Esophagus mucosa (tissue), 1 donor: ENCODE measurements at places on chromosomes 12 and 14. TPM values are rescaled to one million over a fixed set of nuclear protein-coding genes. Genes with fewer than 3 reads are reported as not detected.

ABCC9 gene
- 3.0 TPM for total RNA-seq

ASCL4 gene
- not detected for total RNA-seq

DNA sequence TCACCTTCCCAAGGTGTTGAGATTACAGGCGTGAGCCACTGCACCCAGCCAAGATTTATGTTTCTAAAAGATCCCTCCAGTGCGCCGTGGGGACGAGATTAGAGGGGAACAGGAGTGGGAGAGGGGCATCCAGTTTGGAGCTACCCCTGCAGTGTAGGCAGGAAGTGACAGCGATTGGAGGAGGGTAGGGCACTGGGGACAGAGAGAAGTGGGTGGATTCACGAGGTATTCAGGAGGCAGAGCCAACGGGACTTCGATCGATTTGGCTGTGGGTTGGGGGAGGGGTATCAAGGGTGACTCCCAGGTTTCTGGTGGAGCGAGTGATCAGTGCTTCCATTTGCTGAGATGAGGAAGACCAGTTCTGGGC lies 82.1 kb downstream of the CCDC92 start:
- no peak for ATAC-seq

DNA sequence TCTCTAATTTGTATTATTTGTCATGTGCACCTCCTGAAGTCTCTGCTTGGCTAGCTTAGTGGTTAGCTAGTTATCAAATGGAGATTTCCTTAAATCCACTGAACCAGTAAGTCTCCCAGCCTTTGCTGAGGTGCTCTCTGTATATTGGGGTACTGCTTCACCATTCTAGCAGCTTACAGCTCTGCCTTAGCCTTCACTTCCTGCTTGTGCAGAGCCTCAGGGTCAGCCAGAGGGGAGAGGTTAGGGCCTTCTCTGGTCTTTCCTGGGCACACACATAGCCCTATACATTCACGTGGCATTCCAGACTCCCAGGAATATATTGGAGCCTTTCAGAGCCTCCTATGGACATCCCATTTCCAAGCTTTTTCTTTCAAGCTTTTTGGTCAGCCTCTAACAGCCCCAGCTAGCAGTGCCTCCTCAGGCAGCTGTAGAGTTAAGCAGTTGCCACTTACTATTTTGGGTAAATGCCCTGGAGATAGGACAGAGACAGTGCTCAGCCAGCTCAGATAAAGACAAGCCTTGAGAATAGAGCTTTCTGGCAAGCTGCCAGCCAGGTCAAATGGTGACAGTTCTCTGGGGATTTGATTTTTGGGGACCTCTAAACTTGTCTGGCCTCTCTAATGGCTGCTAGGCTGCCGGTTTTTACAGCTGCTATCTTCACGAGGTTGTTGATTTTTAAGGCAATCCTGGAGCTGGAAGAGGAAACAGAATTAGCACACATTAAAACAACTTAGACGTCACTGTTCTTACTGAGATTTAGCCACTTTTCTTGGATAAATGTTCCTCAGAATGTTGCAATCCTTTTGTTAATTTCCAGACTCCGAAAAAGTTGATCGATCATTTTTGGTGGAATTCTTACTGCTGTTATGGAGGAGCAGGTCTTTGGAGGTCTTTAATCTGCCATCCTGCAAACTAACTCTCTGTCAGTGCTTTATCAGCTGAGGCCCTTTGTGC lies 32.9 kb downstream of the FBXW8 start:
- ATAC-seq = no peak

DNA sequence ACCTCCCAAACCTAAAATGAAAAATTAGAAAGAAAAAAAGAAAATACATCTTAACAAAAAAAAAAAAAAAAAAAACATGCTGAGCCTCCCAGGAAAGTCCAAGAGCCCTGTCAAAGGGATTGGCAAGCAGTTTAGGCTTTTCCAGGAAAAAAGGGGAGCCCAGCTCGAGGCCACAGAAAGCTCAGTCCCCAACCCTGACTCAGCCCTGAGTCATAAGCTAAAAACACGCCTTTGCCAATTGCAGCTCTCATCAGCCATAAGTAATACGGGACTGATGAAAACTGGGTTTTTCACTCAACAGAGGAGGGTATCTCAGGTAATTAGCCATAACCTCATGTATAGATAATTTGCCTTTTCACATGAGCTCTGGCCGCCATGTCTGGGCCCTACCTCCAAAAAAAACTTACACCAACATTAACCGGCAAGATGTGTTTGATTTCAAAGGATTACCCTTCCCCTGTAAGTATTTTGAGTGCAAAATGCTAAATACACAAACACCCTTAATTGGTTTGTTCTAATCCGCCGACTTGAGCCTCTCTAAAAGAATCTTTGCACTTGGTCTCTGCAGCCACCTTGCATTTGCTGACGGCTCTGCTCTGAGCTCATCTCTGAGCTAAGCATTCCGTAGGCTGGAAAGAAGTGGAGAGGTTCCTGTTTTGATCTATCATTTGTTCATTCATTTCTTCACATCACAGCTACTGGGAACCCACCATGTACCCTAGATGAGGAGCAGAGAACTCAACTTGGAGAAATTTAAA lies 319.2 kb downstream of the BCL11B start:
- peak; percentile 37 for ATAC-seq
